ENCODE measurements at places on chromosomes 6 and 20.

GRCh38 chr6:154197196-154197860 lies 158.3 kb downstream of the OPRM1 start:
- no peak for DNase-seq

DNA sequence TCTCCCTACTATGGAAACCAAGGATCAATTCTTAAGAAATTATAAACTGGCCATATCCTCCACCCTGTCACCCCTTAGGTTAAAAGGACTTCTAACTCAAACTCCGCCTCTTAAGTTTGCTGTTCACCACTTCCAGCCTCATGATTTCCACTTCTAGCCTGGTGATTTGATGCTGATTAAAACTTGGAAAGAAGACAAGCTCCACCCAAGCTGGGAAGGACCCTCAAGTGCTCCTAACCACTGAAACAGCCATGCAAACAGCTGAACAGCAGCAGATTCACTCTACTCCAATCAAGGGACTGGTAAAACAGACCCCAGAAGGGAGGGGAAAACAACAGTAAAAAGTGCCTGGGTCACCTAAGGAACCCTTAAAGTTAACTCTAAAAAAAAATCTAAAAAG lies 10.3 kb downstream of the LCA5 start:
- DNase-seq = no peak

- DNase-seq = no peak
These were observed 1.1 kb upstream of the SYTL3 start for GRCh38 chr6:158648682-158649131.

DNA sequence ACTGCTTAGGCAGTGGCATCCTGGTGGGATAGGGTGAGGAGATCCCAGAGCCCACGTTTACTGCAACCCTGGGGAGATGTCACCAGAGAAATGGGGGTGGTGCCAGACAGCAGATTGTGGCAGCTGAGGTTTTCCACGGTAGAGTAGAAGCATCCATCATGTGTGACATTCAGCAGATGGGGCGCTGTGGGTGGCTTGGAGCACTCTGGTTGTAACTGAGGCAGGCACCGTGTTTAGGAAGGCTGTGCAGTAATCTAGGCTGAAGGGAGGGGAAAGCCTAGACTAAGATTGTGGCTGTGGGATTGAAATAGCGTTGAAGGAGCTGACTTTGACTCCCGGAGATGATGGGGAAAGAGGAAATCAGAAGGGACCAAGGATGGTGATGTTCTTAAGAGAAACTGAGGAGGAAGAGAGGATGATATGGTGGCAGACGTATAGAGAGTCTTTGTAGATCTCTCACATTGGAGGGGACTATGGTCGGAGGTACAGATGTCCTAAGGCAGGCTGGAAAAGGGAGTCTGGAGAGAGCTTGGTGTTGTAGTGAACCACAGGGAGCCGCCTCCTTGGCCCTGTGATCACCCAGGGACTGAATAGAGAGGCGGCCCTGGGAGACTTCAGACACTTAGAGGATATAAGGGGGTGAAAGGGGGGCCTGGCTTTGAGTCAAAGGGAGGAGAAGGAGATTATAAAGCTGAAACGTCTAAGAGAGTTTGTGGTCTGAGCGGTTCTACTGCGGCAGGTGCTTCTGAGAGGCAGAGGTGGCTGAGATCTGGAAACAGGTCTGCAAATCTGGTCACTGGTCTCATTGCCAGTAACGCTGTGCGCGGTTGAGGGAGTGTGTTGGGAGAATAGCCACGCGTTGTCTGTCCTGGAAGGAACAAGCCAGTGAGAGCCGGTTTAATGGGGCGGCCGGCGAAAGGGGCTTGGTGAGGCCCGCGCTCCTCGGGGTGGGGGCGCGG lies 792 bp upstream of the MICA start:
- peak; percentile 37 for DNase-seq

DNA sequence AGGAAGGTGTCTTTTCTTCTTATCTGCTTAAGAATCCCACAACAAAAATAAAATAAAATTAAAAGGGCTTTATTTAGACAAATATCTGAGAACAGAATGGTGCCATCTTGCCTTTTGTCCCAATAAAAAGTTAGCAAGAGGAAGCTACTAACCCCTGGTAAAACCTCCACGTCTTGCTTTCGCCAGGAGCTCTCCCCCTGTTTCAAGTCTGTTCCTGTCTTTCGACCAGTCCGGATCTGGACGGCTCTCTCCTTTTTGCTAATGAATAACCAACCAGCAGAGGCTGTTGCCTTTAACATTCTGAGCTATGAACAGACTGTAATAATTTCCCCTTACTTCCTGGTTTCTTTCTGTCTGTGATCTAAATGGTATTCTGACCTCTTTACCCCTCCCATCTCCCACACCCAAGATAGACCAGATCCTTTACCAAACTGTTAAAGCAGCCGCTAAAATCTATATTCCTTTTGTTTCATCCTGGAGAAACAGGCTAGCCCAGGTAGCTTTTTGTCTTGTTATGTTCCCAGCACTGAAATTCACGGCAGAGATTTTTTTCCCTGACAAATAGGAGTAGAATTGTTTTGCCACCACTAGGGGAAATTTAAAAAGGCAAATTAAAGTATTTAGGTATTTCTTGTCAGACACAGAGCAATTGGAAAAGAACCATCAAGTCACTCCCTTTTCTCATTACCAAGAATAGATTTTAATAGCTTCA lies at the start of gene FRK:
TSS of gene FRK (minus strand) at position 320 of the 712 bp plus-strand sequence. CDS start 580 bp downstream, outside the sequence.
- DNase-seq = no peak

- DNase-seq = no peak
These were observed 225.0 kb downstream of the ALDH8A1 start for GRCh38 chr6:134724771-134725340.

GRCh38 chr20:8043687-8044282 lies 24.2 kb upstream of the TMX4 start:
- no peak for DNase-seq
